ENCODE measurements at places on chromosomes 13 and 19.

DNA sequence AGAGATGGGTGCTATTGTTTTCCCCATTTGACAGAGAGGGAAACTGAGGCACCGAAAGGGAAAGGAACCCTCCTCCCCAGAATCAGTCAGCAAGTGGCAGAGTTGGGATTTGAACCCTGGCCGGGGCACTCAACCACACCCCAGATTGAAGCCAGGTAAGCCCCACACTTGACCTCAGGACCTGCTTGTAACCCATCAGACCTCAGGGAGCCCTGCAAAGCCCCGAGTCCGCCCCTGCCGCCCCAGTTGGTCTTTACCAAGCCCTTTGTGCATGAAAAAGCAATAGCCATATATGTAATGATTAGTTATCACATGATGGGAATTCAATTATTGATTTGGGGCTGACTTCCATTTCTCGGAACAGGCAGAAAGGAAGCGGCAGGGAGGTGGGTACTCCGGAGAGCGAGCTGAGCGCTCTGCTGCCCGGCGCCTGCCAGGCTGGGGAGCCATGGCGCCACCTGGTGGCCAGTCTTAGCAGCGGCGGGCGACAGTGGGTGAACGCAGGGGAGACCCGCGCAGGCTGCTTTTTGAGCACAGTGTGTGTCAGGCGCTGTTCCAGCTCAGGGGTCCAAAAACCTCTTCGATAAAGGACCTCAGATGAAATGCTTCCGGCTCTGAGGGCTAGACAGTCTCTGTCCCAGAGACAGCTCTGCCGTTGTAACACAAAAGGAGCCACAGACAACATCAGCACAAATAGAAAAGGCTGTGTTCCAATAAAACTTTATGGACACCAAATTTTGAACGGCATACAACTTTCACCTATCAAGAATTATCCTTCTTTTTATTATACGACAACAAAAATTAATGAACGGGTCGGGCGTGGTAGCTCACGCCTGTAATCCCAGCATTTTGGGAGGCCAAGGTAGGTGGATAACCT is 82.9 kb upstream of the CACNA1A start:
- H3K4me3 ChIP-seq, result peak overlapping the region; percentile 27
- H3K36me3 ChIP-seq, result no peaks in the 10 kb centered on the region

DNA sequence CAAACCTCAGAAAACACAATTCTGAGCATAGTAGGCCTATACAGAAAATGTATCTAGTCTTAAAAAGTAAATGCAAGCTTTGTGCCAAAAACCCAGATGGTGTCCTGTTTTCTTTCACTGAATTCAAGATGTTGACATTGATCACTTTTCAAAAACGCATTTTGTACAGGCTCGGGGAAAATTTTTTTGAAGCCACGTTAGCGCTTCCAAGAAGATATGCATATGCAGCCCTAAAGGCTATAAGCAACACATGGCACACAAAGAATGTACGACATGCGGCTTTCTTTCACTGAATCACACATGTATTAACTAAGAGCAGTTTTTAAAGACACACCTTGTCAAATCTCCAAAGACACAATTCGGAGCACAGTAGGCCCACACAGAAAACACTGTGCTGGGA is 115.4 kb downstream of the MRPL57 start:
- no peak overlapping the region for H3K27ac ChIP-seq
- H3K36me3 ChIP-seq, result no peaks in the 10 kb centered on the region
- no peaks in the 10 kb centered on the region for H3K4me1 ChIP-seq
- H3K27me3 ChIP-seq, result no peaks in the 10 kb centered on the region

GRCh38 chr19:4326837-4327251 is 11.8 kb downstream of the STAP2 start:
- H3K4me3 ChIP-seq, result peak overlapping the region; percentile 81
- H3K4me1 ChIP-seq, result peaks cover 11% of the 10 kb centered on the region
- H3K27me3 ChIP-seq, result no peaks in the 10 kb centered on the region
- DNase-seq, result no peak
- peak overlapping the region; percentile 47 for H3K27ac ChIP-seq
- no peaks in the 10 kb centered on the region for H3K36me3 ChIP-seq

- no peak for DNase-seq
- no peak overlapping the region for H3K27ac ChIP-seq
- H3K4me3 ChIP-seq, result no peak overlapping the region
Observed at GRCh38 chr19:31144075-31144870, 205.0 kb downstream of the TSHZ3 start.

DNA sequence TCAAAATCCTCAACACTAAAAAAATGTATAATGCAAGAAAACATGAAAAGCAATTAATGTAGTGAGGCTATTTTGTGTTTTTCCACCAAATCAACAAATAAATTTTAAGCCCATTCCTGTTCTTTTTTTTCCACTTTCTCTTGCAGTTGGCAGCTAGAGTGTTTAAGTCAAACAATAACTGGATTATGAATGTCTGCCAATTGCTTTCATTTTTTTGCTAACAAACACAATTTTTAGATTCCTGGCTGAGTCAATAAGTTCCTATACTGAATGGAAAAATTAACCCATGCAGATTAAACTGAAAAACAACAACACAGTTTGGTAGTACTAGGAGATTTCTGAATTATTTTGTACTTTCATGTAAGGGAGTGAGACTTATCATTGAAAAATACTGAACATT is 232.4 kb downstream of the SLITRK5 start:
- no peaks in the 10 kb centered on the region for H3K36me3 ChIP-seq
- H3K4me1 ChIP-seq, result no peaks in the 10 kb centered on the region
- H3K27me3 ChIP-seq, result no peaks in the 10 kb centered on the region
- no peak overlapping the region for H3K27ac ChIP-seq
- no peak overlapping the region for H3K4me3 ChIP-seq
